ENCODE measurements at places on chromosomes 2 and 18.

DNA sequence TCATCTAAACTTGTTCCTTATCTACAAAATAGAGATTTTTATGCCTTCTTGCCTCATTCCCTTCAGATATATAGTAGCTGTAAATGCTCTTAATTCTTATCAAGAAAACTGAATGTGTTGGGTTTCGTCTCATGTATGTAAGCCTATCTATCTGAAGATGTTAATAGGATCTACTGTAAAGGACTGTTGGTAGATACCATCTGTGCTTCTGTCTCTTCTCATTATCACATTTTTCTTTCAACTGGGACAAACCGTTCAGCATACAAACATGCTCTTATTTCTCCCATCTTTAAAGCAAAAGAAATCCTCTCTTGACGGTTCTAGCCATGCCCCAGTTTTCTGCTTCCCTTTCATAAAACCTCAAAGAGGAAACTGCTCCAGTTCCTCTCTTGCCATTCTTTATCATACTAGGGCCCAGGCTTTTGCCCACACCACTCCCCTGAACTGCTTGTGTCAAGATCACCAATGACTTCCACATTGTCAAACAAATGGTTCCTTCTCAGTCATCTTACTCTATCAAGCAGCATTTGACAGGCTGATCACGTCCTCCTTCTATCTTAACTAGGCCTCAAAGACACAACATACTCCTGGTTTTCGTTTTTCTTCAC lies 88.7 kb downstream of the ARHGEF33 start:
- no peak for DNase-seq

DNA sequence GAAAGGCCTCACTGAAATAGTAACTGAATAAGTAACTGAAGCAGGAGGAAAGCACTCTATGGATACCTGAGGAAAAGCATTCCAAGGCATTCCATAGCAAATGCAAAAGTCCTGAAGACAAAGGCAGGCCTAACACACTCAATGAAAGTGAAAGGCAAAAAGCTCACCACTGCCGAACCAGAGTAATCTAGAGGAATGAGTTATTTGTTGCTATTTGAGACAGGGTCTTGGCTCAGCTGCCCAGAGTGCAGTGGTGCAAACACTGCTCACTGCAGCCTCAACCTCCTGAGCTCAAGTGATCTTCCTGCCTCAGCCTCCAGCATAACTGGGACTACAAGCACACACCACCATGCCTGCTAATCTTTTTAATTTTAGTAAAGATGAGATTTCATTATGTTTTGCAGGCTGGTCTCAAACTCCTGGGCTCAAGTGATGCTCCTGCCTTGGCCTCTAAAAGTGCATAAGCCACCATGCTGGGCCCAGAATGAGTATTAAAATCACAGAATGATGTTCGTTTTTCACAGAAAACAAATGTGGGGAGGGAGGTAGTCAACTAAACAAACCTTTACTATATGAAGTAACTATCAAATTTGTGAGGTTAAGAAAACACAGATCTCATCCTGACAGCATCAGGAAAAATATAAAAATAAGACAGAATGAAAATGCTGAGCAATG lies 17.9 kb downstream of the PIAS2 start:
- DNase-seq = no peak

DNA sequence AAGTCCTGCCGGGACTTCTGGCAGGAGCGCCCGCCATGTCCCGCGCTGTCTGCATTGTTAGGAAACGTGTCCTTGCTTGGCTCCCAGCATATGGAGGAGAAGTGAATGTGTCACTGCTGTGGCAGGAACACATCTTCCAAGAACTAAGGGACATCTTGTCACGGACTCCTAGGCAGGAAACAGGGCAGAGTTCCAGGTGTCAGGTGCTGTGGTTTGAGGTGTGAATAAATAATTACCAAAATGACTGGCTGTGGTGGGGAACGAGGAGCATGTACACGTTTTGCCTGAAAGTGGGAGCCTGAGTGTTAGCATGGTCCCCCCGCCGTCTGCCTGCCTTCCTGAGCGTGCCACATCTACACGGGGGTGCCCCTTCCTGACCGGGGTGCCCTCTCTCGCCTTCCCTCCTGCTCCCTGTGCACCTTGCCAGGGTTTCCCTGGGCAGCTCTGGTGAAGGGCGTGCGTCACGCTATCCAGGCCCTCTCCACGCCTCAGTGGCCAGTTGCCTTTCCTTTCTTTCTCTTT lies 237.5 kb downstream of the LDLRAD4 start:
- no peak for DNase-seq

- no peak for DNase-seq
Measured at GRCh38 chr2:114769110-114769509, 326.7 kb downstream of the DPP10 start.

- DNase-seq = no peak
Measured at GRCh38 chr18:9449600-9450414, 25.5 kb upstream of the RALBP1 start.

DNA sequence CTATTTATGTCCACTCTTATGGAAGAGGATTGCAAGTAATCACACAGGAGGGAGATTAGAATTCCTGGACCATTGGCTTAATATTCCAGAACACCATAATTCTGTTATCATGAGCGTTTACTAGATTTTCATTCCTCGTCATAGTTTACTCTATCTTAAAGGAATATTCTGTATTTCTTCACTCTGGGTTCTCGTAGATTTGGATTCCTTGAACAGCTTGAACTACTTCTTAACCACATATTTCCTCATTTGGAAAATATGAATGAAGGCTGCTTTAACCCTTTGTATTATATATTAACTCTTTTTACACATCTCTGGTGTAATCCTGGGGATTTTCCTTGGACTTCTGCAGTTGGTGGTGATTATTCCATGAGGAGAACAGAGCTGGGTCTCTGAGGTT lies 46.3 kb upstream of the CCBE1 start:
- no peak for DNase-seq

Data from nucleus accumbens (tissue), 56 donors.